Cardiac muscle cell (in vitro differentiated cells and primary cell): ENCODE measurements at places on chromosomes 2 and 18. TPM values are rescaled to one million over a fixed set of nuclear protein-coding genes. Genes with fewer than 3 reads are reported as not detected.

GRCh38 chr2:61617610-61618009, 79.5 kb upstream of the XPO1 start:
- H3K36me3 ChIP-seq, result no peaks in the 10 kb centered on the region
- no peaks in the 10 kb centered on the region for H3K27me3 ChIP-seq
- no peaks in the 10 kb centered on the region for H3K4me1 ChIP-seq
- no peak for DNase-seq
- H3K4me3 ChIP-seq, result no peak overlapping the region

DNA sequence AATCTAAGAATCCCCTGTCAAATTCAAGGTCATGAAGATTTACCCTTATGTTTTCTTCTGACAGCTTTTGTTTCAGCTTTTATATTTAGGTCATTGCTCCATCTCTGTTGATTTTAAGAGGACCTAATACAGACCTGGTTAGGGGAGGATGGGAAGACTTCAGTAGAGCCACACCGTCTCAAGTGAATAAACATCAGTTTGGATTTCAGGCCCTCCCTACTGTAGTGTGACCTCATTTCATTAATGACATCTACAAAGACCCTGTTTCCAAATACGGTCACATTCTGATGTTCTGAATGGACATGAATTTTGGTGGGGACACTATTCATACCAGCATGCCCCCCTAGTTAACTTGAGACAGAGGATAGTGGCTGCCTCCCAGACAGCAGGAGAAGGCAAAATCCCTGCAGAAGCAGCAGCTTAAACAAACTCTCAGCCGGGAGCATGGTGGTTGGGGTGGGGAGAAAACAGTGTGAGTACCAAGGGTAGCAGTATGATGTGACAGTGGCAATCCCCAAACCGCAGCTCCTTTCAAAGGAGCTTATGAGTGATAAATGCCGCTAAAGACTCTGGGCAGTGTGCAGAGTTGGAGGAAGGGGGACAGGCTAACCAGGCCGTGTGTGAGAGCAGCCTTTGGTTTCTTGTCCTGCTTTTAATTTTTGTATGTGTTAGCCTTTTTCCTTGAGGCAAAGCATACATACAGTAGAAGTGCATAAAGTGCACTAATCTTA, 65.9 kb upstream of the TNP1 start:
- H3K27ac ChIP-seq, result no peak overlapping the region
- no peak overlapping the region for H3K4me3 ChIP-seq
- no peaks in the 10 kb centered on the region for H3K4me1 ChIP-seq
- no peak for DNase-seq
- no peaks in the 10 kb centered on the region for H3K36me3 ChIP-seq

DNA sequence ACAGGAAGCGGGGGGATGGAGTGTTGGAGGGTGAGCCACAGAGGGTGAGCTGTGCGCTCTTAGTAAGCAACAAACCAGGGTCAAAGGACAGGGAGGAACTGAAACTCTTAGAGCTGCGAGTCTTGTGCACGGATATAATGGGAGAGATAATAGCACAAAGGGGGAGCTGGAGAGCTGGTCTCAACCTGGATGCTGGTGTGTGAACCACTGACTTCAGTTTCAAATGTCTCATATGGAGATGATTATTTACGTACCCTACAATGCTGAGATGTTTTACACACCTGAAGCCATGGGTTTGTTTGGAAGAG, 35.9 kb downstream of the PTGR3 start:
- H3K27ac ChIP-seq, result no peak overlapping the region
- no peaks in the 10 kb centered on the region for H3K27me3 ChIP-seq

GRCh38 chr2:172725746-172726145, 9.9 kb upstream of the RAPGEF4 start:
- no peaks in the 10 kb centered on the region for H3K36me3 ChIP-seq
- no peak overlapping the region for H3K4me3 ChIP-seq
- no peak for DNase-seq
- H3K27me3 ChIP-seq, result no peaks in the 10 kb centered on the region

GRCh38 chr2:15688924-15689568, 97.4 kb downstream of the DDX1 start:
- DNase-seq, result no peak
- H3K36me3 ChIP-seq, result no peaks in the 10 kb centered on the region
- H3K27ac ChIP-seq, result no peak overlapping the region
- H3K4me3 ChIP-seq, result no peak overlapping the region
- no peaks in the 10 kb centered on the region for H3K27me3 ChIP-seq
- no peaks in the 10 kb centered on the region for H3K4me1 ChIP-seq

DNA sequence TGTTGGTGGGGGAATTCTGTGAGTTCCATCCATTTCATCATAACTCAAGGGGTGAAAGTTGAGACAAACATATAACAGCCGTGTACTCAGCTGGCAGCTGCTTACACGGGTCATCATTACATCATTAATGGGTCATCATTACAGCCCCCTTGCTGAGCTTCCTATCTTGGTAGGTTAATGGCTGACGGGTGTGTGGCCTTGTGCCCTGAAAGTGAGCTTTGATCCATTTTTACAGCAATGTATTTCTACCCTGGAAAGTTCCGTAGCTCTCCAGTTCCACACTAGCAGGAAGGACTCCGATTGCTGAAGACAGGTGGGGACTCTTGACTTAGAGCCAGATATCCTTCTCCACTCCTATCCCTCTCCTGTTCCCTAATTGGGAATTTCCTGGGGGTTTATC, 105.2 kb upstream of the DLX2 start:
- H3K36me3 ChIP-seq, result no peaks in the 10 kb centered on the region
- no peaks in the 10 kb centered on the region for H3K27me3 ChIP-seq
- no peak for DNase-seq
- H3K4me1 ChIP-seq, result no peaks in the 10 kb centered on the region
- H3K27ac ChIP-seq, result no peak overlapping the region

- no peak overlapping the region for H3K27ac ChIP-seq
- DNase-seq, result no peak
- no peak overlapping the region for H3K4me3 ChIP-seq
- H3K4me1 ChIP-seq, result no peaks in the 10 kb centered on the region
- no peaks in the 10 kb centered on the region for H3K36me3 ChIP-seq
These were observed 10.9 kb downstream of the INPP4A start for GRCh38 chr2:98455494-98455976.

DNA sequence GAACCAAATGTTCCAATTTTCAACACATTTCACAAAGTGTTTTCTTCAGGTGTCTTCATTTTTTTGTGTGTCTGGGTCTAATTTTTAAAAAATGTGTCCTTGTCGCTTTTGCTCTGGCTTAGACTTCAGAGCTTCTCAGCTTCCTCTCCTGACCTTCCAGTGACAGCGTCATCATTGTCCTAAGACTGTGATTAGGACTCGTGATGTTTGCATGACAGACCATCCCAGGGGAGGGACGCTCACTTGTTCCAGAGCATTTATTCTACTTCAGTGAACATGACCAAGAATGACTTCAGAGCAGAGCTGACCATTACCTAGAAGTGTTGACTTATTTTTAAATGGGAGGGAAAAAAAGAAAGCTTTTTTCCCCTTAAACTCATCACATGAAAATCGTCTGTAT, 591.9 kb downstream of the IRS1 start:
- no peaks in the 10 kb centered on the region for H3K27me3 ChIP-seq
- H3K4me3 ChIP-seq, result no peak overlapping the region
- H3K27ac ChIP-seq, result no peak overlapping the region
- DNase-seq, result no peak

- H3K27me3 ChIP-seq, result no peaks in the 10 kb centered on the region
- DNase-seq, result no peak
- H3K4me3 ChIP-seq, result no peak overlapping the region
These were observed 411.3 kb downstream of the CMPK2 start for GRCh38 chr2:6454286-6454990.

DNA sequence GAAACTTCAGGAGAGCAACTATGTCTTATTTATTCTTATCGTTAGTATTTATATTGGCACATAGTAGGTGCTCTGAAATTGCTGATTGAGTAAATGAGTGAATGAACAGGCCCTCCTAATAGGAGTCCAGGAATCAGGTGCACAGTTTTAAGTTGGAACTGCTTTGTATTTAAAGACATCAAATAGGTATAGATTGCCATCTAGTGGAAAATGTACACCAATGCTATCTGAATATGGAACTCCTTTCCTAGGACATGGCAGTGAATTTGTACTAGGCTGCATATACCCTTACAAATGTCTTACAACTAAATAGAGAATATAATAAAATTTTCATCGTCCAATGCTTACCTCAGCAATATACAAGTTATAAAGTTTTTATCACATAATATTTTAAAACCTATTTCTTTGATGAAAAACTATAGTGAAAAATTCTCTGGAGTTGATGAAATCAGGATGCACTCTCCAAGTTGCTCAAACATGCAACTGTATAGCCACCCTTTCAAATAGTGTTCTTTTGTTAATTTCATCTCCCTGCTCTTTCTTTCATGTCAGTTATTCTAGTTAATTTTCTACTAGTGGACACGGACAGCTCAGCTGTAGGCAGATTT, 318.9 kb upstream of the SYT4 start:
- H3K4me1 ChIP-seq, result no peaks in the 10 kb centered on the region
- H3K36me3 ChIP-seq, result no peaks in the 10 kb centered on the region
- no peak overlapping the region for H3K27ac ChIP-seq
- peak; percentile 43 for DNase-seq

DNA sequence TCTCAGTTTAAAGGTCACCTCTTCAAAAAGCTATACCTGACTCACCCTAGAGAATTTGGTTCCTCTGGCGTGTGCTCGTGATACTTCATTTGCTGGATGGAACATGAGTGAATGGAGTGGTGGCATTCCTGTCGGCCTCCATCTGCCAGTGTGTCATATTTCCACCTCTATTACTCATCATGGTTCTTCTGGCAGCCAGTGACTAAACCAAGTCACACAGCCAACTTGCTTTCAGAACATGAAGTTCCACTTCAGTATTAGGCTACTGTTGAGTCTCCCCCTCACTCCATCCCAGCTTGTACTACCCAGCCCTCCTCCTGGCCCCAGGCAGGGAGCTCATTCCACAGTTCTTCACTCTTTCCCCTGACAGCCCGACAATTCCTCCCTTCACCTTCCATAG, 169.8 kb downstream of the MREG start:
- no peak overlapping the region for H3K4me3 ChIP-seq
- peak; percentile 57 for DNase-seq
- H3K4me1 ChIP-seq, result no peaks in the 10 kb centered on the region
- H3K27ac ChIP-seq, result no peak overlapping the region
- H3K27me3 ChIP-seq, result no peaks in the 10 kb centered on the region
- H3K36me3 ChIP-seq, result no peaks in the 10 kb centered on the region

GRCh38 chr2:215010390-215010789, 128.0 kb downstream of the ABCA12 start:
- no peaks in the 10 kb centered on the region for H3K4me1 ChIP-seq
- no peak overlapping the region for H3K27ac ChIP-seq
- DNase-seq, result no peak

DNA sequence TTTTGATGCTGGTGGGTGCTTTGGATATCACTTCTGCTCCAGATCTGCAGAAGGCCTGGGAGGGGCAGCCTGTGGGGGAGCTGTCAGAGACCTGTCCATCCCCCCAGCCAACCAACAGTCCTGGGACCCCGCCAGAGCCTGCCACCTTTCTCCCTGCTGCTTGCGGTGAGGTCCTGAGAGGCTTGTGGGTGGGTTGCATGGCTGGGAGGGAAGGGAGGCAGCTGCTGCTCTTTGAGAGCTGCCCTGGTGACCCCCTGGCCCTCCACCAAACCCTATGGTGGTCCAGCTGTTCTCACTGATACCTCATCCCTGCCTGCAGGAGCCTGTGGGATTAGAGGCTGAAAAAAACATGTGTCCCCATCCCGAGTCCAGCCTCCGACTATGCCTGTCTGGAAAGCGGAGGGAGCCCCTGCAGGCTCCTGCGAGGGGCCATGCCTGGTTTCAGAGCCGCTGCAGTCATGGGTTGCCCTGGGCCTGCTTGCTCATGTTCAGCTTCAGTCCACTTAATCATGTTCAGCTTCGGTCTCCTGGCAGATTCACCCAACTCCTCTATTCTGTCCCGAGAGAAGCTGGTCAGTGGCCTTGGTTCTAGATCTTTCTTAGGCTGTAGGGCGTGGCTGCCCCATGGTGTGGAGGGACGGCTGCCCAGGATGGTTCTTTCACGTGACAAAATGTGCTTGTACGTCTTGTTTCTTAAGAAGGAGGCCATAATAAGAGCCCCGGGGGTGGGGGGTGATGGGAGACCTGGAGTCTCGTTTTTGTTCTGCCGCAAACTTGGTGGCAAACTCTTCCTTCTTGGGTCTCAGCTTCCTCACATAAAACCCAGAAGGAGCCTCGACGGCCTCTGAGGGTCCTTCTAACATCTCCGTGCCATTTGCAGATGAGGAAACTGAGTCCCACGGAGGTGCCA, 98.5 kb downstream of the CTIF start:
- H3K4me3 ChIP-seq, result no peak overlapping the region
- H3K27ac ChIP-seq, result no peak overlapping the region
- H3K27me3 ChIP-seq, result no peaks in the 10 kb centered on the region
- no peaks in the 10 kb centered on the region for H3K36me3 ChIP-seq
- DNase-seq, result no peak

DNA sequence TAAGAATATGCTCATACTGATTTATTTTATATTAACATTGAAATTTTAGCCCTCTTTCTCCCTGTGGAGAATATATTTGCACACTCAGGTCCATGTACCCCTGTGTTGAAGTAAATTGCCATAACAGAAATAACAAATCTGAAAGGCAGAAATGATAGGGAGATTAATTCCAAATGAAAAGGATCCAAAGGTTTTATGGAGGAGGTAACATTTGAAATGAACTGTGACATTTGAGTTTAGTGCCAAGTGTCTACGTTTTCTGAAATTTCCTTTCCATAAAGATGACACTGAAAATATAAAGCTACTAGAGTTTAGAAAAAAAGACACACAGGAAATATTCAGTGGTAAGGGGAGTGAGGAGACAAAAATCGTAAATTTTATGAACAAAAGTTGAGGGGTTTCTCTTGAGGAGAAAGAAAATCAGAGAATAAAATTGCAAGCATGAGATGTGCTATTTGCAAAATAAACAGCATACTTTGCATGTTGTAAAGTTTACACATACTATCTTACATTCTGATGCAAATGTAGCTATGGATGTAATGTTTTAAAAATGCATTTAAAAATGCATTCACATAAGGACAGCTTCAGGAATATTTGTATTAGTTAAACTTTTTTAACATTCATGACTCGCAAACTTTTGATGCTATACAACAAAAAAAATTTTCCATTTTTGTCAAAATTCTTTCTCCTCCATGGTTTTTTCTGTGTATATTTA, 69.5 kb downstream of the BAZ2B start:
- no peak overlapping the region for H3K4me3 ChIP-seq
- no peaks in the 10 kb centered on the region for H3K36me3 ChIP-seq
- no peak overlapping the region for H3K27ac ChIP-seq
- no peak for DNase-seq
- no peaks in the 10 kb centered on the region for H3K4me1 ChIP-seq
- no peaks in the 10 kb centered on the region for H3K27me3 ChIP-seq

GRCh38 chr2:189528617-189529016, 52.0 kb downstream of the SLC40A1 start:
- no peaks in the 10 kb centered on the region for H3K4me1 ChIP-seq
- H3K27ac ChIP-seq, result no peak overlapping the region
- no peaks in the 10 kb centered on the region for H3K27me3 ChIP-seq

GRCh38 chr2:12715258-12716031, 1.3 kb upstream of the TRIB2 start:
- no peaks in the 10 kb centered on the region for H3K36me3 ChIP-seq
- peaks cover 12% of the 10 kb centered on the region for H3K4me1 ChIP-seq
- H3K4me3 ChIP-seq, result peak overlapping the region; percentile 94
- H3K27me3 ChIP-seq, result no peaks in the 10 kb centered on the region

- no peaks in the 10 kb centered on the region for H3K36me3 ChIP-seq
- H3K27me3 ChIP-seq, result no peaks in the 10 kb centered on the region
- H3K27ac ChIP-seq, result no peak overlapping the region
- no peak overlapping the region for H3K4me3 ChIP-seq
- no peak for DNase-seq
These were observed 590.7 kb downstream of the ADCYAP1 start for GRCh38 chr18:1495387-1495786.

The KCNE4 gene
- polyA plus RNA-seq, result 0.71 TPM in 1 of 2 replicates, not detected in the other

The KLHL41 gene
- polyA plus RNA-seq, result 12.3 and 14.7 TPM in 2 replicates

The CCDC74B gene
- polyA plus RNA-seq, result 7.8 and 10.9 TPM in 2 replicates

The KCTD18 gene
- 12.5 and 12.6 TPM in 2 replicates for polyA plus RNA-seq
